ENCODE measurements at places on chromosomes 12 and 14.

DNA sequence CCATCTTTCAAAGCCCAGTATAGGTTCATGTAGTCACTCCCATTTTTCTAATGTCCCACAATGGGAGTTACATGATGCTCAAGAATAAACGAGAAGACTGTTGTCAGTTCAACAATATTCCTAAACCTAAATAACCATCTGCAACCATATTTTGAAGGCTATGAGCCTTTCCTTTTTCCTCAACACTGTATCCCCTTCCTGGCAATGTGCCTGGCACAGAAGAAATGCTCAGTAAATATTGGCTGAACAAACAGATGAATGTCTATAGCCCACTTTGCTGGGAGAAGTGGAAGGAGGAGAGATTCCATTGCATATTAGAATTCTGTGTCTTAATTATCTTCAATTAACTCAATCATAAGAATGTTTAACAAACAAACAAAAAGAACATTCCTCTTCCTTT is 6.1 kb downstream of the ARMH4 start:
- DNase-seq: no peak

GRCh38 chr14:61478971-61479473 is 157.6 kb downstream of the PRKCH start:
- no peak for DNase-seq

DNA sequence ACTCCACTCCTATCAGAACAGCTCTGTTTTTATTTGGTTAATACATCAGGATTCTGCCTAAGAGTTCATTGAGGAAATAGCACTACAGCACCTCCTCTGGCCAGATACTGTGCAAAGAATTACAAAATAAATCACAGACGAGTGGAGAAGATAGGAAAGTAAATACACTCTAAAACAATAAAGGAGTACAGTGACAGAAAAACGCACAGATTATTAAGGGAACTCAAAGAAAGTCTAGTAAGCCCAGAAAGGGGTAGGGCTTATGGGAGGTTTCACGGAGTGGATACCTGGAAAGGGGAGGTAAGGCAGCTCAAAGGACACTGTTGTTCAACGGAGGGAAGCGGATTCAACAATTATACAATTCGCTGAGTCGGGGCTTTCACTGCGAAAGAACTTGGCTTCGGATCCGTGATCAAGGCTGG is 5.5 kb downstream of the OR10AD1 start:
- no peak for DNase-seq

DNA sequence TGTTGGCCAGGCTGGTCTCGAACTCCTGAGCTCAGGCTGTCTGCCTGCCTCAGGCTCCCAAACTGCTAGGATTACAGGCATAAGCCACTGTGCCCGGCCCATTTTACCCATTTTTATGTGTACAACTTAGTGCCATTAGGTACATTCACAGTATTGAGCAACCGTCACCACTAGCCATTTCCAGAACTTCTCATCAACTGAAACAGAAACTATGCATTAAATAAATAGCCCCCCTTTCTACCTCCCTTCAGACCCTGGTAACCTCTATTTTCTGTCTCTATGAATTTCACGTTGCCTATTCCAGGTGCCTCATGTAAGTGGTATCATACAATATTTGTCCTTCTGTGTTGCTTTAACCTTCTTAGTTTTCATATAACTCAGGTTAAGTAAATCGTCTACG is 15.9 kb downstream of the ZCRB1 start:
- no peak for DNase-seq

DNA sequence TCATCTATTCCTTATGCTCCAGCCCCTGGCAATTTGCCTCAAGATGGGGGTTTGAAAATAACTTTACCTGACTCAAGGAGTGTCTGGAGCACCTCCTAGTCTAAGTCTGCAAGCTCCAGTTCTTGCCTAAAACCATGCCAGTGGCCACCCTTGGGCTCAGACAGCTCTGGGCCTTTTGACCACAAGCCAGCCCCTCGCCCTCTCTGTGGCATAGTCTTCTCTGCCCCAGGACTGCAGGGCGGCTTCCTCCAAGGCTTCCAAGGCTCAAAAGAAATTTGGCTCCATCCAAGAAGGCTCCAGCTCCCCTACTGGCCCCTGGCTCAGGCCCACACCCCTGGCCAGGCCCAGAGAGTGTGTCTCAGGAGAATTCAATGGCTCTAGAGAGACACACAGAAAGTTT is 14.8 kb downstream of the ACVRL1 start:
- DNase-seq: no peak

- DNase-seq: no peak
These were observed 26.8 kb upstream of the IL22 start for GRCh38 chr12:68280240-68280639.

GRCh38 chr12:12088147-12088546 is 17.4 kb downstream of the BCL2L14 start:
- DNase-seq: no peak

DNA sequence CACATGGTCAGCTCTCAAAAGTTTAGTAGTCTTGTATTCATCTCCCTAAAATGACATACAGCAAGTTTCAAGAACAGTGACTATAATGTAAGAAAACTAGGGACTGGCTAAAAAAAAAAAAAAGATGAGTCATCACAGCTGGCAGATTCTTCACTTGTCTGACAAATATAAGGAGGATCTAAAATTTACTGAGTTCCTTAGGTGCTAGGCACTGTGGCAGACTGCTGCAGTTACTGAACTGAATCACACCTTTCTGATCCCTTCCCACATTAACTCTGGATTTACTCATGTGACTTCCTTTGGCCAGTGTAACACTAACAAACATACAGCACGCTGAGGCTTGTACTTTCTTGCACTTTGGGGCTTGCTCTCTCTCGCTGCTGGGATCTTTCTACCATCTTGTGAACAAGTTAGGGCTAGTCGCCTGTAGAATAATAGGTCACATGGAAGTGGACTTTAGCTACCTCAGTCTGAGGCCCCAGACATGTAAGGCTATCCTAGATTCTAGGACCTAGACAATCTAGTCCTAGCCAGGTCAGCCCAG is 32.1 kb downstream of the BAZ1A start:
- DNase-seq: no peak

GRCh38 chr12:38711054-38711453 is 194.3 kb downstream of the CPNE8 start:
- DNase-seq: no peak

DNA sequence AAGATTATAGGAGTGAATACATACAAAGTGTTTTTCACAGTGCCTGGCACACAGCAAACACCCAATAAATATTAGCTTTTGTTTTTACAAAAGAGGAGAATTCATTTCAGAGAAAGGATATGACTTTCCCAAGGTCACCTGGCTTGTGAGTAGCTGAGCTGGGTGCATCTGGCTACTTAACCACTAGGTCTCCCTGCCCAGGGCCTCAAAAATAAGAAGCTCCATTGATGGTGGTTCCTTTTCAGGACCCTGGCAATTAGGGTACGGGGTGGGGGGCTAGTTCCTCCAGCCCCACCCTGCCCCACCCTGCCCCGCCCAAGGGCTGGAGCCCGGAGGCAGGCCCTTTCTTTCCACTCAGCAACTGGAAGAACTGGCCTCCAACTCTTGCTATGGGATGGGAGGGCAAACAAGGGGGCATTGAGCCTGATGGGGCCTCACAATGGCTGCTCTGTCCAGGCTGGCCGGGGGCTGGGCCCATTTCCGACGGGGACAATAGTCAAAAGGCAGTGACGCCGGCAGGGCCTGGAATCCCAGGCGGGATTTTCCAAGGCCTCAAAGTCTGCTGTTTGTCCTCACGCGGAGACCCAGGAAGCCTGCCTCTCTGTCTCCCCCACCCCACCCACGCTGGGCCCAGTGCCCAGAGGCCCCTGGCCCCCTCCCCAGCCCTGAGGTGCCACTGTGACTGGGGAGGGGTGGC is 8.2 kb upstream of the ATG101 start:
- no peak for DNase-seq

DNA sequence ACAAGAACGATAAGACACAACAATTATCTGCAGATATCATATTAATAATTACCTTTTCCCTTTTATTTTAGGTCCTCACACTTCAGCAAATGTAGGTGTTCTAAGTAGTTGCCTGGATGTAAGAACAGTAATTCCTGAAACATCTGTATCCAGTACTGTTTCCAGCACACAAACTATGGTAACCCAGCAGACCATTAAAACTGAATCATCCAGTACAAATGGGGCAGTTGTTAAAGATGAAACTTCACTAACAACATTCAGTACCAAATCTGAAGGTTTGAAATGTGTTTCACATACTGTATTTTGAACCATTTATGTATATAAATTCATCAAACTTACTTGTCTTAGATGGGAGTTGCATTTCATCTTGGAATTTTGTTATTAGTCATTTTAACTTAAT is 31.0 kb downstream of the HCFC2 start:
- DNase-seq: no peak

DNA sequence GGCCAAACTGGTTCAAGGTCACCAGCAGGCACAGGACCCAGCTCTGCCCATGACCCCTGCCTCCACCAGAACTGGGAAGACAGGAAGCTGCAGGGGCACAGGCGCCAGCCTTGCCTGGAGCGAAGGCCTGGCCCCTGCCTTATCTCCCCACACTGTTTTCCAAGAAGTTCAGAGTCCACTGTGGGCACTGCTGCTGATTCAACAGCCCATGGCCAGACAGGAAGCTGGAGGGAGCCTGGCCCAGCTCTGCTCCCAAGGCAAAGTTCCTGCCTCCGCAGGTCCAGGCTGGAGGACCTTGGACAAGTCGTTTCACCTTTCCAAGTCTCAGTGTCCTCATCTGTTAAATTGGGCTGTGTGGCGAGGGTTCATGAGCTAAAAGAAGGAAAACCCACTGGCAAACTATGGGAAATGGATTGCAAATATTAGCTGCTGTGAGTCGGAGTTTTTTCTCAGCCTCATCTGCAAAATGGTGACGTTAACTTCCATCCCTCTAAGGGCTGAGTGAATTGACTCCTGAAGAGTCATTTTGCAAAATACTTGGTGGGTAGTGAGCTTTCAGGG is 1.2 kb downstream of the PHETA1 start:
- DNase-seq: no peak

DNA sequence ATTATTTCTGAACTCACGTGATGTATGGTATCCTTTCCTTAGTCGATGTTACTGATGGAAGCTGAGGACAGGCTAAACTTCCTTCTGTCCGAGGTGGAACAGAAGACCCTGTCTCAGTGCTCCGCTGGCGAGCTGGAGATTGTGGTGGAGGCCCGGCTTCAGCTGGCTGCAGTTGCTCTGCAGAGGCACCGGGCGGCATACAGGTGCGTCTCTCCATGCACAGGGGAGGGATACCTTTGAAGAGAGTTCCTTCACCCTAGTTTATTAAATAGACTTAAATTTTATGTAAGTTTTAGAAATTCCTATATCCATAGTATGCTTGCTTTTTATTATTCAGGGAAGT is 186.7 kb upstream of the NEDD1 start:
- peak; percentile 12 for DNase-seq

DNA sequence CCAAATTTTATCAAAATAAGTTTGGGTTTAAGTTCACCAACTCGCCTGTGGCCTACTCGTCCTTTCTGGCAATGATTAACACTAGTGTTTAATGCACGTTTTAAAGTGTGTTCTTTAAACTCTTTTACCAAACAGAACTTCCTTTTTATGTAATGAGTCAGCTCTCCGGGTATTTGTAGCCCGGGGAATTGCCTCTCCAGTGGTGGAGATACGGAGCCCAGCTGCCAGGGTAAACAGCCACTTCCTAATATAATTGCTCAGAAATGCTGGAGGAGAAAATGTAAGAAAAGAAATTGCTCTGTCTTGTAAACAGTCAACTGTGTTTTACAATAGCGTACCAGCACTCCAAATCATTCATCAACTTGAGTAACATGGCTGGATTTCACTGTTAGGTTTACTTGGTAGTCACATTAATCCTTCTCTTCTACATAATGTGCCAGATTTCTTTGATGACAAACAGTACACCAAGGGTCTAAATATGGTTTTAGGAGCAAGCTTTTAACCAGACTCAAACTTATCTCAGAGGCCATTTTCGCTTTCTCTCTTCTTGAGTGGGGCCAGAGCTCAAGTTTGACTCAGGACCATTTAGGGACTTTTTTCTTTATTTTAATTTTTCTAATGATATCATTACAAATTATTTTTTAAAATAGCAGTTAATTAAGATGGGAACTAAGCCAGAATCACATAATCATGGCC is 101.2 kb upstream of the SLC38A2 start:
- no peak for DNase-seq

GRCh38 chr14:53942970-53943750 is 13.5 kb downstream of the BMP4 start:
- DNase-seq: no peak

- peak; percentile 91 for DNase-seq
These were observed at the start of the genes FOXM1 and RHNO1 for GRCh38 chr12:2877047-2877952. TSS of gene FOXM1 (minus strand) at chr12:2877174. CDS start at chr12:2874478, 2,696 bp downstream. TSS of gene RHNO1 (plus strand) at chr12:2877223. CDS start at chr12:2885367, 8,144 bp downstream.

GRCh38 chr14:68325267-68325807 is 467.5 kb downstream of the ZFP36L1 start:
- no peak for DNase-seq

DNA sequence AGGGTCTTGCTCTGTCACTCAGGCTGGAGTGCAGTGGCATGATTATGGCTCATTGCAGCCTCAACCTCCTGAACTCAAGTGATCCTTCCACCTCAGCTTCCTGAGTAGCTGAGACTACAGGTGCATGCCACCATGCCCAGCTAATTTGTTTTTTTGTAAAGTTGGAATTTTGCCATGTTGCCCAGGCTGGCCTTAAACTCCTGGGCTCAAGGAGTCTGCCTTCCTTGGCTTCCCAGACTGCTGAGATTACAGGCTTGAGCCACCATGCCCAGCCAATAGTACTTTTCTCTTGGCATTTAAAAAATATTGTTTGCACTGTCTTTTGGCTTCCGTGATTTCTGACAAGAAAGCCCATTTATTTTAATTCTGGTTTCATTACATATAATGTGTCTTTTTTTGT is 61.3 kb downstream of the DIP2B start:
- DNase-seq: no peak

DNA sequence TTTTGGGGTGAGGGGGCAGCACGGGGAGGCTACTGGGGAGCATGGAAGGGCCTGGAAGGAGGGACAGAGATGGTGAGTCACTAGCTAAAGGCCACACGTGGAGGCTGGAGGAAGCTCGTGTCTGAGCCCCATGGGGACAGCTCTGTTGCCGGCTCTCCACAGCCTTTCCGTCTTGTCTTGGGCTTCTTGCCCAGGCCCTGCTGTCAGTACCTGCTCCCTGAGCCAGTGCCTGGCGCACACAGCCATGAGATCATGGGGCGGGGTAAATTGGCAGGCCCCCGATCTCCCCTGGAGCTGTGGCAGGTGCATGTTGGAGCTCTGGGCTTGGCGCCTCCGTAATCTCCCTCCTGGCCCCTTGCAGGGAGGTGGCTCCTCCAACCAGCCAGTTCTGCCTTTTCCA is 16.1 kb upstream of the KRT80 start:
- DNase-seq: no peak

DNA sequence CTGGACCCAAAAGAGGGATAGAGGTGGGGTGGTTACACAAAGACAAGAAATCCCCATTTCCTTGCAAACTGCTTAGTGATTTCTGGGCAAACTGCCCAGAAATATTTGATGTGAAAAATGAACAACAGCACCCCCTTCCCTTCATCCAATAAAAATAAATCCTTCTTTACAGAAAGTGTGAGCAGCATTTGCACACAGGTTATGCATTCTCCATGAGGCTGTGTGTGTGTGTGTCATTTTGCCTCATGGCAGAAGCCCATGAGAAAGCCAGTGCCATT is 17.2 kb upstream of the NRXN3 start:
- no peak for DNase-seq

GRCh38 chr12:94173660-94174265 is 25.4 kb downstream of the PLXNC1 start:
- DNase-seq: no peak

Measured in GM12892 (cell line).